ENCODE measurements at places on chromosomes 5 and 9. TPM values are rescaled to one million over a fixed set of nuclear protein-coding genes. Genes with fewer than 3 reads are reported as not detected.

HINT2 gene
- polyA plus RNA-seq: 30.2 TPM

ERAP2 gene
- 10.5 TPM for polyA plus RNA-seq

KCTD16 gene
- polyA plus RNA-seq: 0.16 TPM

F2RL1 gene
- polyA plus RNA-seq: 0.29 TPM

STK32A gene
- 0.71 TPM for polyA plus RNA-seq

ELOVL7 gene
- polyA plus RNA-seq: 0.08 TPM

IL9 gene
- polyA plus RNA-seq: not detected

KCNN2 gene
- 8.2 TPM for polyA plus RNA-seq

ARID3C gene
- polyA plus RNA-seq: not detected

Measured in muscle of back (tissue), 13 donors.